T1000 (cell line): ENCODE measurements at places on chromosomes 4 and X.

DNA sequence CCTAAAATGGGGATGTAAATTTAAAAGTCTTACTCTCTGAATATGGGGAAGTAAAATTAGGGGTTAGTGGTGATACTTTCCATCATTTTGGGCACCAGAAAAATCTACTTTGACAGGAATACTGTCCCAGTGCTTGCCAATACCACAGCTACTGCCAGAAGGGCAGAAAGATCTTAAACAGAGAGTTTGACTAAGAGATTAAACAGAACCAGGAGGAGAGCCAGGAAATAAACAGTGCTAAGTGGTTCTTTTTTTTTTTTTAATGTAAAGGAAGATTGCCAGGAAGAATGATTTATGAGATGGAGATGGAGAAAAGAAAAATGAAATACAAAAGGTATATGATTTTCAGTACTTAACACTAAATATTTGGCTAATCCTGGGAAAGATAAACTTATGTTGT is 126.8 kb downstream of the RTL3 start:
- no peak for DNase-seq

- DNase-seq: no peak
These were observed 210.5 kb downstream of the PWWP3B start for GRCh38 chrX:106378616-106379015.

DNA sequence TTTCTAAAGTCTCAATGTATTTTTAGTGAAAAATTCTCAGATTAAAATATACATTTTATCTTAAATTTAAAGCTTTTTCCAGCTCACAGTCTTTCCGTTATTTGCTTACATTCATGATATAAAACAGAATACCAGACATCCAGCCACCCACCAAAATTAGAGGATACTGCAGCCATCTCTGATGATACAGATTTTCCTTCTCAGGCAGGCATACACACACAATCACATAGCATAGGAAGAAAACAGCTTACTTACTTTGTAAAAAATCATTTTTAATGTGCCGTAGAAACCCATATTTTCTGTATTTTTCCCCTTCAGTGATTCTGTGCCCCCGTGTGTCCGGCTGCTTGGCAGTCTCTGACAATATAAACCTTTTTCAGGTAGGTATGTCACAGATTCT is 183.7 kb downstream of the FBXW7 start:
- DNase-seq: no peak

- DNase-seq: no peak
These were observed 147.1 kb downstream of the FAT4 start for GRCh38 chr4:125461676-125462363.
